Activated CD4-positive, alpha-beta T cell treated with anti-CD3 and anti-CD28 coated beads for 1 hour (primary cell): ENCODE measurements at places on chromosomes 4 and X.
A peak's percentile ranks its signal among the peaks of the same experiment; 100 is the strongest.

DNA sequence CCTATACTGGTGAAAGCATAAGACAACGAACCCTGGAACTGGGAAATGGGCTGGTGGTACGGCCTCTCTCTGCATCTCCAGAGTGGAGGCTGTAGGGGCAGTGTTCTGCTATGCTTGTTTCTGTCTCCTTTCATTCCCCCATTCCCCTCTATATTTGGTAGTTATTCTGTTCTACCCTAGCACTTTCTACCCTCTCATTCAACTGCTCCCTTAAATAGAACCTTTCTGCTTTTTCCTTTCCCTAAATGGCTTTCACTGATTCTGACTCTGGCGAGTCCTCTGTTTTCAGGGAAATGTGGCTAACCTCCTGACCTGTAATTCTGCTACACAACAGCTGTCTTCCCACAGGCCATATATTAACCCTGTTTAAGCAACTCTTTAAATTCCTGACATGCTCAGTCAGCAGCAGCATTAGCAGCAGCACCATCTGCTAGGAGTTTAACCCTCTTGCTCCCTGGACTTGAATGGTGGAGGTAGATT, 94.2 kb downstream of the CXCL13 start:
- DNase-seq, result no peak

- DNase-seq, result no peak
Measured at GRCh38 chr4:165524532-165525190, 145.9 kb downstream of the CPE start.

GRCh38 chrX:41351923-41352322, 18.0 kb downstream of the DDX3X start:
- DNase-seq, result no peak

- DNase-seq, result peak; percentile 44
Measured at GRCh38 chrX:107654872-107655761, 26.8 kb downstream of the PRPS1 start.

GRCh38 chr4:87875191-87875590, 42.4 kb downstream of the MEPE start:
- DNase-seq, result no peak

DNA sequence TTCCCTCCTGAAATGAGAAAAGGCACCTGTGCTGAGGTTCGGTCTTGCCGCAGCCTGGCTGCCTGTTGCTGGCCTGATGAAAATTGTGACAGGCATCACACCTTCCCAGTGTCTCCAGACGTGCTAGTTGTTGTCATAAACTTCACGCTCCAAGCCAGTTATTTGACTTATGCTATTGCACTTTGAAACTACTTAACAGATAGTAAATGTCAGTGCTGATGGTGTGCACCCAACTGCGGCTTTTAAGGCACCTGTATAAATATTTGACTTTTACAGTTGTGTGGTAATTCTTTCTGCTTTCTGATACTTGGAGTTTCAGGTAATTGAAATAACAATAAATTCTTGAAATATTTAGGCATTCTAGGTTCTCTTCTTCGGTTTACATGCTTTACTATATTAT, 1.8 kb downstream of the WWC2 start:
- no peak for DNase-seq

DNA sequence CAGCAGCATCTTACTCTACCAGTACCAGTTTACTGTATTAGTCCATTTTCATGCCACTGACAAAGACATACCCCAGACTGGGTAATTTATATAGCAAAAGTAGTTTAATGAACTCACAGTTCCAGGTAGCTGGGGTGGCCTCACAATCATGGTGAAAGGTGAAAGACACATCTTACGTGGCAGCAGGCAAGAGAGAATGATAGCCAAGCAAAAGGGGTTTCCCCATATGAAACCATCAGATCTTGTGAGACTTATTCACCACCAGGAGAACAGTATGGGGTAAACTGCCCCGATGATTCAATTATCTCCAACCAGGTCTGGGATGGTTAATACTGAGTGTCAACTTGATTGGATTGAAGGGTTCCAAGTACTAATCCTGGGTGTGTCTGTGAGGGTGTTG, 69.3 kb downstream of the YIPF6 start:
- no peak for DNase-seq

DNA sequence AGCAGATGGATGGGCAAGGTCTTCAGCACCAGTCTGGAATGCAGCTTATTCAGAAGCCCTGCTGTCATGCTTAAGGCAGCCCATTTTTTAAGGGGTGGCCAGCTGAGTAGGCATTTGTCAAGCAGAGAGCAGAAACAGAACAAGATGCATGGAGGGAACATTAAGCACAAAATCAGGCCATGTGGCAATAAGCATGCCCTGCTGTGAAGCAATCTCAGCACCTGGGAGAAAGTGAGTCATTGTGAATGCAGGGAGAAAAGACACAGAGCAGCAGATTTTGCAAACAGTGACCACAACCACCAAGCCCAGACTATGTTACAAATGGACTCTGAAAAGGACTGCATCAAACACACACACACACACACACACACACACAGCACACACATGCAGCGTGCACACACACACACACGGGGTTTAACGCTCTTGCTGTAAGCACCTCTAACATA, 94.1 kb upstream of the GALNT7 start:
- no peak for DNase-seq
